ENCODE measurements at places on chromosomes 6 and 20.

GRCh38 chr6:83480470-83480869 is 31.9 kb upstream of the PRSS35 start:
- DNase-seq, result no peak

DNA sequence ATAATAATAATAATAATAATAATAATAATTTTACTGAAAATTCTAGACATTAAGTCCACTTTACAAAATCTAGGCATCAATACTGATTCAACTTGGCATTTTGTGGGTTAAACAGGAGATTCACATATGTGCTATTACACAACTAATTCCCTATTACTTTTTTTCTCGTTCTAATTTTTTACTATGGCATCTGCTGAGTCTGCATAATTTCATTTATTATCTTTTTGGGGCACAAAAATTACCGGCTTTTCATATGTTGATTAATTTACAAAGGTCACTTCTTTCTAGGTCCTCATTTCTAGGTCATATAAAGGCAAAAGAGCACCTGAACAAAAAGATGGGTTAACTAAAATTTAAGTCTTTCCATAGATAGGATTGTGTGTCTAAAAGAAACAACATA is 1357.8 kb upstream of the ADGRB3 start:
- DNase-seq, result no peak

- no peak for DNase-seq
These were observed 546.0 kb downstream of the FRK start for GRCh38 chr6:115514656-115515055.

- DNase-seq, result no peak
These were observed 90.5 kb downstream of the UNC5CL start for GRCh38 chr6:40948570-40948969.

GRCh38 chr6:140966676-140967075 is 1166.0 kb upstream of the GJE1 start:
- no peak for DNase-seq

- DNase-seq, result no peak
These were observed 53.7 kb downstream of the HNF4A start for GRCh38 chr20:44409132-44409600.

DNA sequence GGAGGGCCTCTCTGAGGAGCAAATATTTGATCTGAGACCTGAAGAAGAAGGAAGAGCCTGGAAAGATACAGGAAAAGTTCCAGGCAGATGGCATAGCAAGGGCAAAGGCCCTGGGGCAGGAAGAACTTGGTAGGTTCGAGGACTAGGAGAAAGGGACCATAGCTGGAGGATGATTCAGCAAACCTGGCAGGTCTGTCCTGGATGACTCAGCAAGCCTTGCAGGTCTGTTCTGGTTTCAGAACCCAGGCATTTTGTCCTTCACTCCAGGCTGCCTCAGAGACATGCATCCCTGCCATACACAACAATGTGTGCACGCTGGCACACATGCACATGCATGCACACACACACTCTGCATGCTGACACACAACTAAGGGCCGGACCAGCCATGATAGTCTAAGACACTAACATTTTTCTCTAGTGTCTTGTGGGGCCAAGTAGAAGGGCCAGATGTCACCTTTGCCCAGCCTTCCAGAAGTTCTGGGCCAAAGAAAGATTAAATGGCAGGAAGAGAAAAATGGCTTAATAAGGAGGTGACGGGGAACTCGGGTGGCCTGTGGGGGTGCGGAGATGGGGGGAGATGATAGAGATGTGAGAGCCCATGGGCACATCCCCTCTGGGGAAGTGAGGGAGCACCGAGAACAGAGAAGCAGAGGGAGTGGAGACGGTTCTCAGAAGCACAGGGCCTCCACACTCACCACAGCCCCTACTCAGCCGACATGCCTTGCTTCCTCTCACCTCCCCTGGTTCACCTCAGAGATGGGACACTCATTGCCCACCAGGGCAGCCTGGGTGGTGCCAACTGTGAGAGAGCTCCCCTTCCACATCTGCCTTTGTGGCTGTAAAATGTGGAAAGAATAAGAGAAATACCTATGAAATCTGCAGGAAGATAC is 15.4 kb upstream of the TRIB3 start:
- no peak for DNase-seq

- DNase-seq, result no peak
These were observed 86.5 kb downstream of the SERAC1 start for GRCh38 chr6:158081657-158081935.

DNA sequence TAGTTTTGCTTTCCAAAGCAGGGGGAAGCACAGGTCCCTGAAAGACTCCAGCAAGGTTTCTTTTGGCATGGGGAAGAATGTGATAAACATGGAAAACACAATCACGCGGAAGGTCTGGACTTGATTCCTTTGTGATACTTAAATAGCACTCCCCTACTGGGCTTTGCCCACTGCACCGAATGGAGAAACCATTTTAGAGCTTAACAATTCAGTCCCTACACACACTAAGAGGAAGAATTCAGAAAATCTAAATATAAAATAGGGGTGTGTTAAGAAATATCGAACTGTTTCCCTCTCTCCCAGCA is 71.4 kb upstream of the NHSL1 start:
- no peak for DNase-seq

DNA sequence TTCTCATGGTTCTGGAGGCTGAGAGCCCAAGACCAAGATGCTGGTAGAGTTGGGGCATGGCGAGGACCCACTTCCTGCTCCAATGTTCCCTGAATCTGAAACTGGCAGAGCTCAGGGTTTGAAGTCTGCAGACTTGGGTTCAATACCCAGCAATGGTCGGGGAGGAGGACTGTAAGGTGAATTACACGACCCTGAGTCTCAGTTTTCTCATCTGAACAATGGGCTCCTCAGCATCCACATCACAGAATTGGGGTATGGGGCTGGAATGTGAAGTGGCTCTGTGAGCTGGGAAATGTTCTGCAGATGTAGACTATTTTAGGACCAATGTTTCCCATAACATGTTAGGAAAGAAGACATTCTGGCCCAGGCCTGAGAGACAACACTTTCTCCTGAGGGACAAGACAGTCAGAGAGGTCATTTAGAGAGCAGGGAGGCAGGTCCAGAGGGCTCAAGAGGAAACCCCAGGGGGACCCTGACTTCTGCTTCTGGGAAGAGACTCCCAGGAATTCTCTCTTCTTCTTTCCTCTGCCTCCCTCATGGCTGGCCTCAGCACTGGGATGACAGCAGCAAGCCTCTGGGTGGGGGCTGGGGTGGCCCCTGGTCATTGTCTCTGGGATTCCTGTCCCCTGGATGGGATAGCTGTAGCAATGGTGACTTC is 141.3 kb upstream of the PMEPA1 start:
- no peak for DNase-seq

- DNase-seq, result no peak
These were observed 195.1 kb upstream of the SGK1 start for GRCh38 chr6:134512981-134513391.

- DNase-seq, result no peak
These were observed 252.9 kb upstream of the KCNG1 start for GRCh38 chr20:51275826-51276225.

DNA sequence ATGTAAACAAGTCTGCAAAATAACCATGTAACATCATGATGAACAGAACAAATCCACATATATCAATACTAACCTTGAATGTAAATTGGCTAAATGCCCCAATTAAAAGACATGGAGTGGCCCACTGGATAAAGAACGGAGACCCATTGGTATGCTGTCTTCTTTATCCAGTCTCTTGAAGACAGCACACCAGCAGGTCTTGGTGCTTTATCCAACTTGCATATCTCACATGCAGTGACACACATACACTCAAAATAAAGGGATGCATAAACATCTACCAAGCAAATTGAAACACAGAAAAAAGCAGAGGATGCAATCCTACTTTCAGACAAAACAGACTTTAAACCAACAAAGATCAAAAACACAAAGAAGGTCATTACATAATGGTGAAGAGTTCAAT is 30.3 kb upstream of the EPB41L2 start:
- no peak for DNase-seq

DNA sequence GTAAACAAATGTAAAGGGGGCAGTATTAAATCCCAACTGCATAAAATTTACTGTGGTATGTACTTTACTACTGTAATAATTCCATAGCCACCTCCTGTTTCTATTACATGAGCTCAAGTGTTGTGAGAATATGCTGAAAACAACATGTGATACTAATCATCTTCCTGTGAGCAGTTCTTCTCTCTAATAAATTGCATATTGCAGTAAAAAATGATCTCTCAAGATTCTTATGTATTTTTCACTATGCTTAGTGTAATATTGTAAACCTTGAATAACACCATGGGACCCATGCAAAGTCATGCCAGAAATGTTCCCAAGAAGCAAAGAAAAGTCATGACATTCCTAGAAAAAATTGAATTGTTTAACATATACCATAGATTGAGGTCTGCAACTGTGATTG is 133.0 kb upstream of the ATXN1 start:
- no peak for DNase-seq

DNA sequence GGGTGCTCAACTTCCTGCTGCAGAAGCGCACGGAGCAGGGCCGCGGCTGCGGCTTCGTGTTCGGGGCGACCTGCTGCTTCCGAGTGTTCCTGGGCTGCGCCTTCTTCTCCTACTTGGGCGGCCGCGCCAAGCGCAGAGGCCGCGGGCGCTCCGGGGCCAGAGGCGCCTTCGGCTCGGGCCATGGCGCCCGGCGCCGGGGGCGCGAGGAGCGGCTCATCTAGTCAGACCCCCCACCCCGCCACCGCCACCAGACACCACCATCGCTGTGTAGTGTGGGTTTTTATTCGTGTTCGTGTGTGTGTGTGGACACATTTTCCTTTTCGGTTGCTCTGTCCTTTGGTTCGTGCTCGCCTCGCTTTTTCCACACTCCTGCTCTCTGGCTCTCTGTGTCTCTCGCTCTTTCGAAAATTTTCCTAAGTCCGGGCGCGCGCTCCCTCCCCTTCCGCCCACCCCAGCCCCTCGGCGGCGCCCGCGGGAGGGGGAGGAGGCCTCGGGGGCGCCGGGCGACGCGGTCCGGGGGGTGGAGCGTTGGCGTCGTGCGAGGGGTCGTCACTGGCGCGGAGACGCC is 38.1 kb downstream of the GNAS start:
- DNase-seq, result peak; percentile 54

DNA sequence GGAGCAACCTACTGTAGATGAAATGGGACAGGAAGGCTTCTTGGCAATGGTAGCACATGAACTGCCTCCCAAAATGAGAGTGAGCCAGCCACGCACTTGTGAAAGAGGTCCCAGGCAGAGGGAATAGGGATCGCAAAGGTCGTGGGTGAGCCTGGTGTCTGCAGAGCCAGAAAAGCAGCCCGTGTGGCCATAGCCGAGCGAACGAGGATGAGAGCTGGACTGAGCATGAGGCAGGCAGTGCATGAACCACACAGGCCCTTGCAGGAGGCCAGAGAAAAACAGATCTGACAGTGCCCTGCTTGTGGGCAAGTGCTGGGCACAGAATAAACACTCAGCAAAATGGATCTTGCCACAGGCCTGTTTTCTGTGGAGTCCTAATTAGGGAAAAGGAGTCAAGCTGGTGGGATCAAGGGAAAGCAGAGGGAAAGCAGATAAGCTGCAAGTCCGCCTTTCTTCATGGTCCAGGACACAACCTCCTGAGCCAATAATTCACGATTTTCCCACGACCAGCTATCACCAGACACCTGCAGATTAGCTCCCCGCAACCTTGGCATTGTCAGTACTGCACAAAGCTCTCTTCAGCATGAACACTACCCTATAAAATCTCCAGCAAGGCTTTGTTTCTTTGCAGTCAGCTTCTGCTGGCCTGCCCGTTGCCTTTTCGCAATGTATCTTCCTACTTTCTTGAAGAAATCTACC is 44.0 kb downstream of the GCNT2 start:
- DNase-seq, result no peak

All from stimulated activated CD4-positive, alpha-beta T cell treated with anti-CD3 and anti-CD28 coated beads, Interleukin-15, amount 100 ng/mL, for 1 hour (primary cell).